CD4-positive, alpha-beta T cell (primary cell): ENCODE measurements at places on chromosomes 13 and 19. TPM values are rescaled to one million over a fixed set of nuclear protein-coding genes. Genes with fewer than 3 reads are reported as not detected.

DNA sequence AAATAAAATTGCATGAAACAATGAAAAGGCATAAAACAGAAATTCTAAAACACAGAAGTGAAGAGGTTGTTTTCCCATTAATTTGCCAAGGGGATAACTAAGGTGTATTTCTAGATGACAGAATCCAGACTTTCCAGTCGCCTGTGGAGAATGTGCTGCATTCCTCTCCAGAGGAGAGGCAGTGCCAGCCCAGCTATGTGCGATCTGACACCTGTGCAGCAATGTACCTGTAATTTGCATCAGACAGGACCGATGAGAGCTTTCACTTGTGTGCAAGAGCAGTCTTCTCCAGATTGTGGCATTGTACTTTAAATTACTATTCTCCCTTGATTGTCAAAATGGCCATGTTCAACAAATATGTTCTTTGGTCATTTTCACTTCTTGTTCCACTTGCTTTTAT lies 1037.9 kb downstream of the EFNB2 start:
- H3K36me3 ChIP-seq: no peaks in the 10 kb centered on the region
- H3K4me1 ChIP-seq: no peaks in the 10 kb centered on the region
- DNase-seq: no peak
- H3K27ac ChIP-seq: no peak overlapping the region
- H3K27me3 ChIP-seq: no peaks in the 10 kb centered on the region

GRCh38 chr13:50715402-50716146 lies 127.9 kb downstream of the DLEU7 start:
- no peak for DNase-seq
- no peak overlapping the region for H3K27ac ChIP-seq
- H3K36me3 ChIP-seq: no peaks in the 10 kb centered on the region
- no peak overlapping the region for H3K4me3 ChIP-seq
- no peaks in the 10 kb centered on the region for H3K27me3 ChIP-seq

DNA sequence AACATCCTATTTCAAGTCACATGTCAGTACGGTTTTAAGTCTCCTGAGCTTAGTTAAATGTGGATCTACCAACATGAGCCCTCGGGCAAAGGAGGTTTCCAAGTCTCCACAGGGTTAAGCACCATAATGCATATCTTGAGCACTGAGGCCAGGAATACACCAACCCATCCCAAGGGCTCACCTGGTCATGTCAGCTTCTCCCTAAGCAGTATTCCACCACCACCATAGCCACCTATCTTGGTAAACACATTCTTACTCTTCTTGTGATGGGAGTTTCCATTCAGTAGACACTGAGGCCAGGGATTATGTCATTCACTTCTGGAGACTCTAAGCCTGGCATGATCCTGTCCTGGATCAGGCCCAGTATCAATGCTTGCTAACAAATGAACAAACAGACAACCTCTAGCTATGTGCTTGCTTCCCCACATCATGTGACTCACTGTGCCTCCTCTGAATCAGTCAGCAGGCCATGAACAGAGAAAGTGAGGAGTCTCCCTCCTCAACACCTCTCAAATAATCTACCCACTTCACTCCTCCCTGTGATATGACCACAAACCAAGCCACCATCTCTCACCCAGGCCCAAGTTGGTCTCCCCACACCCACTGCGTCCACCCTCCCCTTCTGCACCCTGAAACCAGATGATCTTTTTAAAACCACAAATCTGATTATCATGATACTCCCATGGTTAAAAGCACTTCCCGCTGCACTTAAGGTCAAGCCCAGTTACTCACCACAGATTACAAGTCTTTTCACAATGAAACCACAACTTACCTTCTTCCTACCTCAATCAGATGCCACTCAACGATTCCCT lies 5.8 kb downstream of the PEG3 start:
- H3K4me3 ChIP-seq: no peak overlapping the region
- H3K36me3 ChIP-seq: no peaks in the 10 kb centered on the region
- H3K27me3 ChIP-seq: peaks cover 9% of the 10 kb centered on the region
- no peak for DNase-seq
- no peak overlapping the region for H3K27ac ChIP-seq

- peaks cover 37% of the 10 kb centered on the region for H3K4me1 ChIP-seq
- no peak overlapping the region for H3K27ac ChIP-seq
- peaks cover 44% of the 10 kb centered on the region for H3K36me3 ChIP-seq
- H3K4me3 ChIP-seq: no peak overlapping the region
Observed at GRCh38 chr19:2231621-2232221, 4.4 kb downstream of the PLEKHJ1 start.

GRCh38 chr13:27411341-27411740 lies 13.1 kb upstream of the GTF3A start:
- no peaks in the 10 kb centered on the region for H3K36me3 ChIP-seq
- H3K27ac ChIP-seq: no peak overlapping the region
- no peak overlapping the region for H3K4me3 ChIP-seq

GRCh38 chr19:40231544-40232424 lies 5.3 kb upstream of the CCNP start:
- peaks cover 35% of the 10 kb centered on the region for H3K36me3 ChIP-seq
- no peak for DNase-seq
- no peaks in the 10 kb centered on the region for H3K27me3 ChIP-seq

GRCh38 chr19:43908659-43909058 lies 26.4 kb downstream of the ZNF45 start:
- no peaks in the 10 kb centered on the region for H3K27me3 ChIP-seq
- H3K36me3 ChIP-seq: no peaks in the 10 kb centered on the region
- no peak overlapping the region for H3K4me3 ChIP-seq
- no peaks in the 10 kb centered on the region for H3K4me1 ChIP-seq
- H3K27ac ChIP-seq: no peak overlapping the region
- no peak for DNase-seq

DNA sequence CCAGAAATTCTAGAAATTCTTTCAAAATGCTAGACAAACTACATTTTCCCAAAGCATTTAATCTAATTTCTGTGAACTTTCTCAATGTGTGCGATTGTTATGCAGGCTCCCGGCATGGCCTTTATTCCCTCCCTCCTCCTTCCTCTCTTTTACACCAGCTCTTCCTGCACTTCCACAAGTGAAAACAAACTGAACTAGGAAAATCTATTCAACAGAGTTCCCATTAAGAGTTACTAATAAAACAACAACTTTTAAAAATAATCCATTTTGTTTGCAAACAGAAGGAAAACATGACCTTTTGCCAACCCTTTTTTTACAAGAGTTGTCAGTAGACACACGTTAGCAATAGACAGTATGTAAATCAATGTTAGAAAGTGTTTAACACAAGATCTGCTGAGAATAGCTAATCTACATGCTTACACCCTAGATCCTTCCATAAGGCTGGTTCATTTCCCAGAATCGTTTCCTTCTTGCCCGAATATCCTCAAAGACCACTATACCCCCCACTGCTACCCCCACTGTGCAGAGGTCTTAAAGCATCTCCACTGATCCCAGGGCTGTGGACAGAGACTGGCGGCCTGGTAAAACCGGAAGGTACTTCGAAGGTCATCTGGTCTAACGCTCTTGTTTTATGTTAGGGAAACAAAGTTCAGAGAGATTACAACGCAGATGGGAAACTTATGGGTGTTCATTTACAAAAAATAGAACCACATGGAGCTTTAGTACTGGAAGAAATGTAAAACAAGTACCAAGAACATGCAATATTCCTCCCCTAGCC lies 98.0 kb downstream of the FOXO1 start:
- no peaks in the 10 kb centered on the region for H3K36me3 ChIP-seq
- no peak overlapping the region for H3K27ac ChIP-seq
- no peaks in the 10 kb centered on the region for H3K27me3 ChIP-seq
- H3K4me1 ChIP-seq: peaks cover 83% of the 10 kb centered on the region
- DNase-seq: no peak

DNA sequence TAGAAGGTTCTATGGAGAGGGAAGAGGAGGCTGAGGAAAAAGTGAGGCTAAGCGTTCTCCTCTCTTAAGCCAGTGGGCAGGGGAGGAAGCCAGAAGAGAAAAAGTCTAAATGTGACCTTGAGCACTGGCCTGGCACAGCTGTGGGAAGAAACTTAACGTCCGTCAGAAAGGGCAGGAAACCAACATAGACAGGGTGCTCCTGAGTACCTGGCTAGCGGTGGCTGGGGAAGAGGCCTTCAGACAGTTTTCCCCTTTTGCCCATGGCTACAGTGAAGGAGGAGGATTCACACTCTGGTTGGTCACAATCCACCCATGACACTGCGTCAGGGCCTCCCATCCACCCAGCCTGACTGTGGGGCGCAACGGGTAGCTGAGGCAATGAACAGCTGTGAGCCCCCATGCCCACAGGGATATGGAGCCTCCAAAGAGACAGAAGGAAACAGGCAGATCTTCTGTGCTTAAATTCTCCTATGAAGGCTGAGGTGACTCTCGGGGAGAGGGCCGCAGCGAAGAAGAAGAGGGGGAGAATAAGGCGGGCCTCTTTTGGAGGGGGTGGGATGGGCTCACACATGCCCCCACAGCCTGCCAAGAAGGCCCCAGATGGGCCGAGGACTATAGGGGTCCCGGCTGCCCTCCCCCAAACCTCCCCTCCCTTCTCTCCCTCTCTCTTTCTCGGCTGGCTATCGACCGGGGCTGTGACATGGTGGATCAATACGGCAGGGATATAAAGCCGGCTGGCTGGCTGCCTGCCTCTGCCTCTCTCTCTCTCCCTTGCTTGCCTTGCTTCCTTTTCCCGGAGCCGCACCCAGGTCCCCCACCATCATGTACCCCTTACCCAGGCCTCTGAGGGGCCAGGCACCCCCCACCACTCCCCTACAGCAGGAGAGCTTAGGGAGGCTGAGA lies 19.8 kb upstream of the POU2F2 start:
- H3K27ac ChIP-seq: no peak overlapping the region
- no peaks in the 10 kb centered on the region for H3K36me3 ChIP-seq
- no peak overlapping the region for H3K4me3 ChIP-seq
- DNase-seq: no peak

DNA sequence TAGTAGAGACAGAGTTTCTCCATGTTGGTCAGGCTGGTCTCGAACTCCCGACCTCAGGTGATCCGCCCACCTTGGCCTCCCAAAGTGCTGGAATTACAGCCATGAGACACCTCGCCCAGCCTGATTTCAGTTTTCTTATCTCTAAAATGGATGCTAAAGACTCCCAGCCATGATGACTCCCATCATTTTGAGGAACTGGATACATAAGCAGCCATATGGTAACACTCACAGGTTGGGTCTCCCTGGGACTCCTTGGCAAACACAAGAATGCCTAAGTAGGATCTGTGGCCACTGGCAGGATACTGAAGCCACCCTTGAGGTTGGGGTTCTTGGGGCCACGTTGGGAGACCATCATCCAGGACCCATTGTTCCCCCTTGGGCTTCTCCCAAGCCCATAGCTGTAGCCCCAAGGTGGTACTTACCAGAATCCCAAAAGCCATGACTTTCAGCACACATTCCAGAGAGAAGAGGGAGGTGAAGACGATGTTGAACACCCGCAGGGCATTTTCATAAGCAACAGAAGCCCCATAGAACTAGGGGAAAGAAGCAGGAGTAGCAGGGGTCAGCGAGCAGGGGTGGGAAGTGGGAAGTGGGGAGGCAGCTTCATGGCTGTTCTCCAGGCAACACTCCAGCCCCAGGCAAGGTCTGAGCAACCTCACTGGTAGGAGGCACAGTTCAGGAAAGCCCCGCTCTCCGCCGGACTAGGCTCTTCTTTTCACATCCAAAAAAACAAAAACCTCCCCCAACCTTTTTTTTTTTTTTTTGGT lies 102.5 kb downstream of the IER2 start:
- no peaks in the 10 kb centered on the region for H3K27me3 ChIP-seq
- no peaks in the 10 kb centered on the region for H3K4me1 ChIP-seq
- H3K27ac ChIP-seq: no peak overlapping the region
- no peaks in the 10 kb centered on the region for H3K36me3 ChIP-seq
- no peak for DNase-seq
- H3K4me3 ChIP-seq: no peak overlapping the region

The SIGLEC8 gene
- not detected for total RNA-seq
